Activated CD8-positive, alpha-beta memory T cell treated with anti-CD3 and anti-CD28 coated beads, Interleukin-2, amount 10 ng/mL, durations not matched to agents 7 days and 5 days (primary cell): ENCODE measurements at places on chromosomes 5 and 9.

DNA sequence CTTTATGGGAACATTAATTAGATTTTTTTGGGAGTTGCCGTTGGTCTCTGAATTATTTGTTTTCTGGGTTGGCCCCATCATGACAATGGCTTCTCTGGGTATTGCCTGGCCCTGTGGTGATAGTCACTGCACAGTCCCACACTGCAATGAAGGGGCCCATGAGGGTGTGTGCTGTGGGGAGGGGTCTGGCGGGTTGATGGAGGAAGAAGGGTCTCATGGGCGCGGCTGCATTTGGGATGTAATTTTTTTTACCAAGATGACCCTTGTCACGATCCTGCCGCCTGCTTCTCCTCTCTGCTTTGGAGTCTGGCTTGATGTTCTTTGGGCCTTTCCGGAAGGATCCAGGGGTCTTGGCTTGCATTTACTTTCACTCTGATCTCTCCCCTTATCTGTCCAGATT is 44.1 kb downstream of the WNK2 start:
- no peak overlapping the region for H3K27ac ChIP-seq
- H3K27me3 ChIP-seq = peaks cover 38% of the 10 kb centered on the region
- peaks cover 10% of the 10 kb centered on the region for H3K4me1 ChIP-seq

GRCh38 chr5:138523406-138523805 is 19.6 kb downstream of the ETF1 start:
- no peaks in the 10 kb centered on the region for H3K27me3 ChIP-seq
- peaks cover 20% of the 10 kb centered on the region for H3K4me1 ChIP-seq
- DNase-seq = no peak

GRCh38 chr9:132235894-132236661 is 74.2 kb downstream of the NTNG2 start:
- peaks cover 5% of the 10 kb centered on the region for H3K4me1 ChIP-seq
- peaks cover 10% of the 10 kb centered on the region for H3K27me3 ChIP-seq

DNA sequence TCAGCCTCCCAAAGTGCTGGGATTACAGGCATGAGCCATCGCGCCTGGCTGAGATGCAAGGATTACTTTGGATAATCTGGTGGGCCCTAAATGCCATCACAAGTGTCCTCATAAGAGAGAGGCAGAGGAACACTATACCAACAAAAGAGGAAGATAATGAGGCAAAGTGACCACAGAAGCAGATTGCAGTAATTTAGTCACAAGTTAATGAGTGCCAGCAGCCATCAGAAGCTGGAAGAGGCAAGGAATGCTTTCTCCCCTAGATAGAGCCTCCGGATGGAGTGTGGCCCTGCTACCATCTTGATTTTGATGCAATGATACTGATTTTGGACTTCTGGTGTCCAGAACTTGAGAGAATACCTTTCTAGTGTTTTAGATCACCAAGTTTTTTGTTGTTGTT is 122.3 kb downstream of the SPATA31D1 start:
- H3K27me3 ChIP-seq = no peaks in the 10 kb centered on the region
- no peak overlapping the region for H3K27ac ChIP-seq
- no peak for DNase-seq
- H3K4me3 ChIP-seq = no peak overlapping the region
- H3K4me1 ChIP-seq = no peaks in the 10 kb centered on the region

GRCh38 chr9:71826279-71826678 is 58.0 kb upstream of the CEMIP2 start:
- no peaks in the 10 kb centered on the region for H3K36me3 ChIP-seq
- no peak for DNase-seq
- H3K27ac ChIP-seq = no peak overlapping the region
- no peaks in the 10 kb centered on the region for H3K27me3 ChIP-seq

DNA sequence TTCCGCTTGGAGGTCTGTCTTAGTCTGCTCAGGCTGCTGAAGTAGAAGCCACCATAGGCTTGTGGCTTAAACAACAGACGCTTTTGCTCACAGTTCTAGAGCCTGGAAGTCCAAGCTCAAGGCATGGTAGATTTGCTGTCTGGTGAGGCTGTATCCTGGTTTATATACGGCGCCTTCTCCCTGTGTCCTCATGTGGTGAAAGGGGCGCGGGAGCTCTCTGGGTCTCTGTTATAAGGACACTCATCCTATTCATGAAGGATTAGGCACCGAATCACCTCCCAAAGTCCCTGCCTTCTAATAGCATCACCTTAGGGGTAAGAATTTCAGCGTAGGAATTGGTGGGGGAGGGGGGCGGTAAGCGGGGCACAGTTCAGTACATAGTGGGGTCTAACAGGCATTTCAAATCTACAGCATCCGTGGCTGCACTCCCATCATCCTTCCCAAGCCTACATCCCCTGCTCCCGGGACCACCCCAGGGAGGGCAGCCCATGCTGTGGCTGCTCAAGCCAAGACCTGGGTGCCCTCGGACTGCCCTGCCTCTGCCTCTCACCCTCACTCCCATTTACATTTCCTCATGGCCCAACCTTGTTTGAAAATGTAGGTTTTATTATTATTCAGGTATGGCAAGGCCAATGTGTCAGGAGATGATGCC is 15.1 kb upstream of the LPCAT1 start:
- H3K36me3 ChIP-seq = no peaks in the 10 kb centered on the region
- DNase-seq = peak; percentile 15
- H3K27ac ChIP-seq = no peak overlapping the region
- peaks cover 8% of the 10 kb centered on the region for H3K27me3 ChIP-seq
- peaks cover 24% of the 10 kb centered on the region for H3K4me1 ChIP-seq
- no peak overlapping the region for H3K4me3 ChIP-seq

DNA sequence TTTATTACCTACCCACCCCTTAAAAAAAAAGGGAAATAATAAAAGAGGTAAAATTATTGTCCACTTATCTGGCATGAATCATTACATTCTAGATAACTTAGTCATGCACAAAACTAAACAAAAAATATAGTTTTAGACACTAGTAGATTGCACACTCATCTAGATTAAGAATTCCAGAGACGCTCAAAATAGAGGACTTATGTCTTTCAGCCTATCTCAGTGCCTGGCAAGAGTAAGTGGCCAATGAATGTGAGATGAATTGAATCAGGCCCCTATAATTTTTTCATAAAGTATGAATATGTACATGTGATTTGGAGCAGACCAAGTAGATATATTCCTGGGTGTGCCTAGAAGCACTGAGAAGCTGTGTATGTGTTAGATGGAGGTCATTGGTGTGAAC is 2.0 kb upstream of the RXFP3 start:
- no peaks in the 10 kb centered on the region for H3K36me3 ChIP-seq
- H3K27me3 ChIP-seq = peaks cover 65% of the 10 kb centered on the region
- no peak overlapping the region for H3K4me3 ChIP-seq
- H3K4me1 ChIP-seq = peaks cover 3% of the 10 kb centered on the region

DNA sequence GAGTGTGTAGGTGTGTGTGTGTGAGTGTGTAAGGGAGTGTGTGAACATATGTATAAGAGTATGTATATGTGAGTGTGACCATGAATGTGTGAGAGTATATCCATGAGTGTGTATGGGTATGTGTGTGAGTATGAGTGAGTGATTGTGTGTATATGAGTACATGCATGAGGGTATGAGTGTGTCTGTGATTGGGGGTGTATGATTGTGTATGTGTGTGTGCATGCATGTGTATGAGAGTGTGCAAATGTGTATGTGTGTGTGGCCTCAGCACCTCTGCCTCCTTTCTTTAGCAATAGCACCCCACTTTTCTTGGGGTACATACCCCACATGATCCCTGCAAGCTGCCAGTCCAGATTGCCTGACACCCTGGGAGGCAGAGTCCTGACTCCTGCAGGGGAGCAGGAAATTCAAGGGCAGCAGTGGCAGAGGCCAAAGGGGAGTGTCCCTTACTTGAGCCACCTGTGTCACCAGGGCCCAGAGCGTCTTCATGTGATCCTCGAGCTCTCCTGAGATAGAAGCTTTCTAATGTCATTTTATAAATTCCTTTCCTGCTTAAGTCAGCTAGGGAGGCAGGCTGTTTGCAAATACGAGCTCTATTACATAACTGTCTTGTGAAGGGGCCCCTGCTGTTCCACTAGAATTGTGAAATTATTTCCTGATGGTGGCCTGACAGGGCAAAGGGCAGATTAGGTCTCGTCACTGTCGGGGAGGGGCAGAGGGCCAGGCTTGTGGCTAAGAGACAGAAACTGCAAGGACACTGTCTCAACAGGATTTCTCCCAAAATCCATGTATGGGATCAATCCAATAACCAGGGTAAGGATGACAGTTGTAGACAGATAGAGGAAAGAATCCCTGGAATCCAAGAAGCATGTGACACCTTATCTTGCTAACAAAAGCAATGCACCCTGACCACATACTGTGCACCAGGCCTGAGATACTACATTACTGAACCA is 389.1 kb downstream of the GADD45G start:
- H3K4me3 ChIP-seq = no peak overlapping the region
- H3K27me3 ChIP-seq = peaks cover 7% of the 10 kb centered on the region

GRCh38 chr5:179268399-179268952 is 76.8 kb downstream of the ADAMTS2 start:
- H3K27me3 ChIP-seq = no peaks in the 10 kb centered on the region
- no peak overlapping the region for H3K4me3 ChIP-seq
- no peak for DNase-seq
- H3K4me1 ChIP-seq = no peaks in the 10 kb centered on the region
- no peak overlapping the region for H3K27ac ChIP-seq
- no peaks in the 10 kb centered on the region for H3K36me3 ChIP-seq

DNA sequence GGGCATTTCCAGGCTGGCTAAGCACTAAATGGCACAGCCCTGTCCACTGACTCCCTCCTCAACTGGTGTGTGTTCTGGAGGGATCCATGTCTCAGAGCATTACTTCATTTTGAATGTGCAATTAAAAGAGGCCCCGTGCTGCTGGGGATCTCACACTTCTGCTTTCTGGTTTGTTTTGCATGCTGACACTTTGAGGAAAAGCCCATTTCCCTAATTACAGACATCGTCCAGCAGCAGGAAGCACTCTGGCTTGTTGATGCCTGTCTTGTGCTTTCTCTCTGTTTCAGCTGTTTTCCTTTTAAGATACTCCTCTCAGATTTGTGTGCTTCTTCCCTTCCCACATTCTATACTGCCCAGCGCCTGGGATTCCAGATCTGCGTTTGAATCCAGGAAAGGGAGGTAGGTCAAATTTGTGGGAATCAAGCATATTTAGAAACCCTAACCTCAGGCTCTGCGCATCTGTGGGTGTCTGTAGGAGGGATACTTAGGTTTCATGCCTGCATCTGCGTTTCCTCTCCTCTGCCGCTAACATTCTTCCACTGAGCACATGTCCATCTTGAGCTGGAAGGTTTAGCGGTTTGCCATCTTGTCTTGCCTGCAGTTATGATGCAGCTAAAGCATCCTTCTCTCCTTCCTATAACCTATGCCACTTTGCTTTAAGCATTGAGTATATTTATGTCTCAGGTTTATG is 25.7 kb downstream of the SYK start:
- H3K27ac ChIP-seq = no peak overlapping the region
- H3K4me3 ChIP-seq = no peak overlapping the region
- H3K4me1 ChIP-seq = no peaks in the 10 kb centered on the region

- H3K36me3 ChIP-seq = peaks cover 28% of the 10 kb centered on the region
- H3K4me3 ChIP-seq = peak overlapping the region; percentile 27
- peak overlapping the region; percentile 70 for H3K27ac ChIP-seq
- DNase-seq = no peak
These were observed 10.8 kb downstream of the C5orf15 start for GRCh38 chr5:133957591-133957990.

- H3K4me3 ChIP-seq = no peak overlapping the region
- no peak overlapping the region for H3K27ac ChIP-seq
- H3K36me3 ChIP-seq = no peaks in the 10 kb centered on the region
- H3K27me3 ChIP-seq = peaks cover 41% of the 10 kb centered on the region
These were observed 74.9 kb downstream of the LMX1B start for GRCh38 chr9:126688617-126689016.

GRCh38 chr9:119677811-119678505 is 308.7 kb upstream of the BRINP1 start:
- no peaks in the 10 kb centered on the region for H3K27me3 ChIP-seq
- H3K4me1 ChIP-seq = no peaks in the 10 kb centered on the region
- no peak for DNase-seq
- no peak overlapping the region for H3K27ac ChIP-seq
- no peak overlapping the region for H3K4me3 ChIP-seq

DNA sequence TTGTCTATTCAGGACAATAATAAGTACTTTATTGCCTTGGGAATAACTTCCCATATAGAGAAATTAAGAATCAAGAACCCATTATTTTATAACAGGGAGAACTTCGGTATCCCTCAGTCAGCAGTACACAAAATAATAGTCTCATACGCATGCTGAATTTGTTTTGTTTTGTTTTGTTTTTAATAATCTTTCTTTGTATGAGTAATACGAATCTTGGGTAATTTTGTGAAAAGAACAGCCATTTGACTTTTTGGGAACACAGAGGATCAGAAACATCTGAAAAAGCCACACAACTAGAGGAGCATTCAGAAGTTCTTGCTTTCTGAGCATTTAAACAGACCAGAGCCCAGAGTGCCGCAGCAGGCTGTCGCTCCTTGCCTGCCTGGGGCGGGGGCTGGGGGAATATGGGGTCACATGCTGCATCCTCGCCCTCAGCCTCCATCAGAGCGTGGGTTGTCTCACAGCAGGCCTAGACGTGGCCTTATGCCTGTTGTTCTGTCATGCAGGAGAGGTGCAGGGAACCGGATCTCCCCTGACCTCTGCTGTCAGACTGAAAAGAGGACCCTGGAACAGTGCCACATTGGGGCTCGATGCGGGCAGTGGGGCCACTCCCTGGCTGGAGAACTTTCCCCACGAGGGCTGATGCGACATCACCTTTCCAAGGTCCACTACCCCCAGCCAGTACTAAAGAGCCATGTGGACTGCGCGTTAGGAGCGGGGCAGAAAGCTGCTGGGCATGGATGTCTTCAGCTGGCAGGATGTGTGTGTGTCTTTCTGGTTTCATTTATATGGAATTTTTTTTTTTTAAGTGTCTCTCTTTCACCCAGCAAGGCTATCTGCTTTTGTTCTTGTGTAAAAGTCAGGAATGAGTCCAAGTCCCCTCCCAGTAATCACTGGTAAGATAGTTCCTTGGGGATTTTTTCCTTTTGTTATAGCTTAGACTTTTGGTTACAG is 133.4 kb upstream of the OTULINL start:
- H3K4me1 ChIP-seq = peaks cover 19% of the 10 kb centered on the region
- H3K27ac ChIP-seq = no peak overlapping the region
- no peak for DNase-seq
- no peak overlapping the region for H3K4me3 ChIP-seq

DNA sequence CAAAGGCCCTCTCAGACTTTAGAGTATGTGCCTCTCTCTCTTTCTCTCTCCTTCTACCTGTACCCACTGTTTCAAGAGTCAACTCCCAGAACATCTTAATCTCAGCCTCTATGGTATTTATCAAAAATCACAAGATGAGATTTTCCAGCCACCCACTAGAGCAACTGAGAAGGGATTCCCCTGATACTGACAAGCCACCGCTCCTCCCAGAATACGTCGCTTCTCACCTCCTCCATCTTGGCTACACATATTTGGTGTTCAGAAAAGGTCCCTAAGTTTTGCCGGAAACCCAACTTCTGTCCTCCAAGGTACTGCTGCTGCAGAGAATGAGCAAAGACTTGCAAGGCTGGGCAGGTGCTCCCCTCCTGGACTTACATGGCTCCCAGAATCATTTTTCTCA is 6.1 kb downstream of the GARIN3 start:
- peaks cover 2% of the 10 kb centered on the region for H3K36me3 ChIP-seq
- no peaks in the 10 kb centered on the region for H3K27me3 ChIP-seq
- H3K4me3 ChIP-seq = peak overlapping the region; percentile 59
- peak overlapping the region; percentile 94 for H3K27ac ChIP-seq
- DNase-seq = peak; percentile 67
- peaks cover 53% of the 10 kb centered on the region for H3K4me1 ChIP-seq

GRCh38 chr5:10564838-10565784 is 1.2 kb downstream of the ANKRD33B start:
- peaks cover 20% of the 10 kb centered on the region for H3K27me3 ChIP-seq
- H3K27ac ChIP-seq = peak overlapping the region; percentile 28
- peak overlapping the region; percentile 86 for H3K4me3 ChIP-seq
- H3K36me3 ChIP-seq = no peaks in the 10 kb centered on the region
- H3K4me1 ChIP-seq = peaks cover 29% of the 10 kb centered on the region
